ENCODE measurements at places on chromosomes 4 and X. TPM values are rescaled to one million over a fixed set of nuclear protein-coding genes. Genes with fewer than 3 reads are reported as not detected.
A peak's percentile ranks its signal among the peaks of the same experiment; 100 is the strongest.

DNA sequence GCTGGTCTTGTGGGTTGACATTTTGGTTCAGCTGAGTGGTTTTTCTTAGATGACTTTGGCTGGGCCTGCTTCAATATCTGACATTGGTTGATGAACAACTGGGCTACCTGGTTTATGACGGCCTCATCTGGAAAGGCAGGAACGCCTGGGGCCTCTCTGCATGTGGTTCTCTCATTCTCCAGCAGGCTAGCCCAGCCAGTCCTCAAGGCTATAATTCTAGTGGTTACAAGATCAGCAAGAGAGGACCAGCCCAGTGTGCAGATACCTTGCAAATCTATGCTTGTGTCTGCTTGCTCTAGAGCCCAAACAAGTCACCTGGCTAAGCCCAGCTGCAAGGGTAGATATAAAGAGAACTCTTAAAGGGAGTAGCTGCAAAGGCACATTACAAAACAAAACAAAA lies 214.2 kb upstream of the PUDP start:
- no peak for DNase-seq

DNA sequence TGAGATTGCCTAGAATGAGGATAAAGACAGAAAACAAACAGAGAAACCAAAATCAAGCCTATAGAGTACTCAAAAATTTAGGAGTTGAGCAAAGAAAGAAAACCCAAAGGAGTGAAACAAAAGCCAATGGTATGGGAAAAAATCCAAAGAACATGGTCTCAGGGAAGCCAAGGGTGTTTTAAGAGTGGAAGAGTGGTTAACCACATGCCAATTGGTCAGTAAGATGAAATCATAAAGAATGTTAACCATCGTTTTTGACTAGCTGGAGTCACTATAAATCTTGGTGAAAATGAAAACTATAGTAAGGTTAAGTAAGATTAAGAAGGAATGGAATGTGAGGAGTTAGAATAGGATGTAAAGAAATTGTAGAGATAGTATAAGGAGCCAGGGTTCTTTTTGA lies 64.7 kb upstream of the RPL34 start:
- no peak for DNase-seq

- DNase-seq = no peak
These were observed 15.3 kb downstream of the PDK3 start for GRCh38 chrX:24480400-24480865.

- no peak for DNase-seq
These were observed 33.7 kb downstream of the DHRSX start for GRCh38 chrX:2466876-2467656.

GRCh38 chr4:128394778-128395177 lies 107.2 kb upstream of the PGRMC2 start:
- DNase-seq = no peak

DNA sequence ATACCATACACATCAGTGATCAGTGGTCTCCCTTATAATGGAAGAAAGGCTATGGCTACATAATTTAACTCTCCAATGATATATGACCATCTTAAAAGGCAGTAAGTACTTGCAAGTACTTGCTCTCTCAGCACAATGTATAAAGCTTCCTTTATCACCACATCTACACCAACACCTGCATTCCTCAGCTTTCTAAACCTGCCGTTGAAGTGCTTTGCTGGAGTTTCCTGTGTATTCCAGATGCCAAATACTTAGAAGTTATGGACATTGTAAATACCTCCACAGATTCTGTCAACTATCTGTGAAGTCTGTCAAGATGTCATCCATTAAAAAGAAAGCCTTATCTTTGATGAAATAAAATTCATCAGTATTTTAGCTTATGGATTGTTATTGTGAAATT lies 335.0 kb upstream of the GALNTL6 start:
- DNase-seq = no peak

- no peak for DNase-seq
These were observed 900.9 kb downstream of the RAB28 start for GRCh38 chr4:12583275-12583674.

- DNase-seq = no peak
These were observed 37.2 kb upstream of the SPANXC start for GRCh38 chrX:141279476-141279875.

- DNase-seq = no peak
These were observed 273.2 kb downstream of the IL15 start for GRCh38 chr4:141909541-141909940.

DNA sequence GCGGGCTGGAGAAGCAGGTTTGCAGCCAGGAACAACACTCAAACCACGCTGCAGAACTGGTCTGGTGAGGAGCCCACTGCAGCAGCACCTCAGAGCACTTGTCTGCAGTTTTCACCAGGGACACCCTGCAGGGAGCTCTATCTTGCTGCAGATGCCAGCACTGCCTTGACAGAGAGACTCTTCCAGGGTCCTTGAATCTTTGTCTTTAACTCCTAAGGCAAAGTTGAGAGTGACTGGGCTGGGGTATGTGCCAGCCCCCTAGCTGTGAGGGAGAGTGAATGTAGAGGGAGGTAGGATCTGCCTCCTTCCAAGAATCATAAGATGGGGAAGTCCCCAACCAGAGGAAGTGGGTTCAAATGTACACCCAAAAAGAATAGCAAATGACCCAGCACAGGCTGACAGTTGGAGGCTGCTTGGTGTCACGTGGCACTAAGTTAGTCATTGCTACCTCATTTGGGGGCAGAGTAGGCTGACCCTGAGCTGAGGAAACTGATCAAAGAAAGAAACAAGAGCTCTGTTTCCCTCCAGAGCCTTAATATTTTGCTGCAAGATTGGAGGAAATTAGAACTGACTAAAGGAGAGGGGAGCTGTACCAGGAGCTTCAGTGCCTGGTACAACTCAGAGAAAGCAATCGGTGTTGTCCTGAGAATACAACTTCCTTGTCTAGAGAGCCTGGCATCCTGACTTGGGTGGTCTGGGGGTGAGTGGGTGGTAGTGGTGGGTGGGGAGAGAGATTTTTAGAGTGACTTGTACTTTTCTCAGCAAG lies 28.2 kb upstream of the HUWE1 start:
- no peak for DNase-seq

GRCh38 chrX:17078031-17078720 lies 131.7 kb downstream of the REPS2 start:
- DNase-seq = no peak

DNA sequence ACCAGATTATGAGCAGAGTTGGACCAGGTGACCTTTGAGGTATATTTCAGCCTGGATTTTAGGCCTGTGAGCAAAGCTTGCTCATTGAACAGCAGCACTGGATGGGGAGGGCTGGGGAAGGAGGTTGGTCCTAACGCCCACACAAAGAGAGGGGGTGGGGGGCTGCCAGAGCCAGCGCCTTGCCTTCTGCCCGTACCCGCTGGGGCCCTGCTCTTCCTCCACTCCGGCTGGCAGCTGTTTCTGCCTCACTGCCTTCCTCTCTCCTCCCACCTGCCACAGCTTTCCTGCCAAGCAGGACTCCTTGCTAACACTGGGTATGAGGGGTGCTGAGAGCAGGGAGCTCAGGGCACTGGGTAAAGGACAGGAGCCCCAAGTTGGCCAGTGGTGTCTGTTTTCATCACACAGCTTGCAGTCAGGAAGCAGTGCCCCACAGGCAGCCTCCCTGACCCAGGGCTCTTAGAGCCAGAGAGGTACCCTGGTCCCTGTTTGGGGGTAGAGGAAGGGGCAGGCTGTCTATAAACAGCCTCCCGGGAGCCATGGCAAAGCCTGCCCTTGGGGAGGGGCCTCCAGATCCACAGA lies 6.1 kb downstream of the NALF2 start:
- no peak for DNase-seq

DNA sequence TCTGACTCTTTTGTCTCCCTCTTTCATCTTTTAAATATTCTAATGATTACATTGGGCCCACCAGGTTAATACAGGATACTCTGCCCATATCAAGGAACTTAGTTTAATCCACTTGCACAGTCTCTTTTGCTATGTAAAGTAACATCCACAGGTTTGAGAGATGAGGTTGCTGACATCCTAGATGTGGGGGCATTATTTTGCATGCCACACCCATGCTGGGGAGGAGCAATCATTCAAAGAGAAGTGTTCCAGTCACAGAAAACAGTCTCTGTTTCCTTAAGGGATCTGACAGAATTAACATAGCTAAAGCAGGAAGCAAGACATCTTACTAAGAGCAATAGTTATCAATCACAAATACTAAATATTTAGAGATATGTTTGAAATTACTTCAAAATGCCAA lies 11.5 kb upstream of the TRAM1L1 start:
- no peak for DNase-seq

DNA sequence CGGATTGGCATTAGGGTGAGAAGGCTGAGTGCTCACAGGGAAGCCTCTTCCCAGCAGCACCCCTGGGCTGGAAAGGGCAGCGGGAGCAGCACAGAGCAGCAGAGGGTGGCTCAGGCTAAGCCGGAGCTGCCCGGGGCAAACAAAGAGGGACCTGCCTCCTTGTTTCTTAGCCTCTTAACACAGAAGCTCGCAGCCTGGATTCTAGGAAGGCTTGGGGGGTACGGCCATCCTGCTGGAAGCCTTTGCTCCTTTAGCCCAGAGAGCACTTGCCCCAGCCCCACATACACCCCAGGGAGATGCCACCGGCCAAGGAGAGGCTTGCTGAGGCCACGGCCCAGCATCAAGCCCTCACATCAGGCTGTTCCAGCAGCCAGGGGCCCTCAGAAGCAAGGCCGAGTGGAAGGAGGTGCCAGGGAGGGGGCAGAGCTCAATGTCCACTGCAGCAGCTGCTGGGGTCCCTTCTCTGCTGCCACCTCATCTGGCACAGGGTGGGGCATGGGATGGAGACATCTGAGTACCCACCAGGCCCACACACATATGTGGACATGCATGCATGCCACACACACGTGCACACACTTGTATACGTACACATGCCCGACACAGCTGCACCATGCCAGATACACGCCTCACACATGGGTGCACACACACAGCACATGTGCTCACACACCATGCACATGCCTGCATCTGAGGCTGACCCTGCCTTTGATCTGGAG lies 20.3 kb upstream of the SPON2 start:
- peak; percentile 34 for DNase-seq

DNA sequence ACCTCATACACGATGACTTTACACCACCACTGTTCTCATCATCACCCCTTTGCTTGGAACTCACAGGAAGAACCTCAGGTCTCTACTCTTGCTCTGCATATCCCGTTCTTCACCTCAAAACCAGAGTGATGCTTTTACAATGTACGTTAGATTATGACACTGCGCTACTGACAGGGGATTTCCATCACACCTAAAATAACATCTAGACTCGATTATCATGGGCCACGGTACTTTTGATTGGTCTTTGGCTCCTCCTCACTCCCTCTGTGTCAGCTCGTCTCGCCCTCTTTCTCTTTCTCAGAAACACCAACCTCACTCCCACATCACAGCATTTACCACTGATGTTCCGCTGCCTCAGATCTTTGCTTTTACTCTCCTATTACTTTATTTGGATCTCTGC lies 172.4 kb downstream of the TLL1 start:
- DNase-seq = no peak

GRCh38 chr4:96598465-96598864 lies 758.6 kb downstream of the PDHA2 start:
- DNase-seq = no peak

DNA sequence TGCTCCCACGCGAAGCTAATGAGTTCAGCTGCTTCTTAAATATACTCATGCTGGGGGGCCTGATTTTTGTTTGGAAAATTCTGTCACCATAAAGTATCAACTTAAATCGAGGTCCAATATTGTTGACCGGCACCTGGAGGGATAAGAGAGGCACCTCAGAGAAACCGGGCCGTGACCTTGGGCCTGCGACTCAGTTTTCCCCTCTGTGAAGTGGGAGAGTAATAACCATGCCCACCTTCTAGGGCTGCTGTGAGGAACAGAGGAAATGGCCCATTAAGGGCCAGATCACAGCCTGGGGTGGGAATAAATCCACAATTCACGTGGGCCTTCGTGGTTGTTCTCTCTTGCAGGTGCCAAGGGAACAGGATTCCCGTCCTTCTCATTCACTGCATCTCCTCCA lies 39.4 kb downstream of the ZBTB49 start:
- no peak for DNase-seq

DNA sequence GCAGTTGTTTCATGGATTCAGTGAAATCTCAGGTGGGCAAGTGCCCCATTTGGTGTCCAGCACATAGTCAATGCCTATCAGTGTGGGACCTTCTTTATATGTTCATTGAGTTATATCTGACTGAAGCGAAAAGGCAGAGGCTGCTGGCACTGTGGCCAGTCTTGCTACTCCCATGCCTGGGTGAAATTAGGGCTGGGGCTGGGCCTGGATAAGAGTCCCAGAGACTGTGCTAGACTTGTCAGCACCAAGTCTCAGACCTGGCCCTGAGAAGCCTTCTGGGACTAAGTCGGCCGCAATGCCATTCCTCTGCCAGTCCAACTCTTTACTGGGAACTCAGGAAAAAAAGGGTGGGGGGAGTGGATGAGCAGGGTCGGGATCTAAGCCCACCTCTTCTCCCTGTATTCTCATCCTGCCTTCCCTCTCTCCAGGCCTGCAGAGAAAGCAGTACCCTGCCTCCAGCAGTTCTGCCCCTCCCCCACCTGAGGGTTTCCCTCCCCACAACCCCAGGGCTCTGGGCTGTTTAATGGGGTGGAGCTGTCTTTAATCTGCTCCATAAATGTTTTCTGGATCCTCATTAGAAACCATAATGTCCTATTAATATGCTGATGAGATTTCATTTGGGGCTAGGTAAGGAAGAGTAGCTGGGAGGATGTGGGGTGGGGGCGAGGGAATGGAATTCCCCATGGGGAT lies 153.5 kb upstream of the PJA1 start:
- no peak for DNase-seq

DNA sequence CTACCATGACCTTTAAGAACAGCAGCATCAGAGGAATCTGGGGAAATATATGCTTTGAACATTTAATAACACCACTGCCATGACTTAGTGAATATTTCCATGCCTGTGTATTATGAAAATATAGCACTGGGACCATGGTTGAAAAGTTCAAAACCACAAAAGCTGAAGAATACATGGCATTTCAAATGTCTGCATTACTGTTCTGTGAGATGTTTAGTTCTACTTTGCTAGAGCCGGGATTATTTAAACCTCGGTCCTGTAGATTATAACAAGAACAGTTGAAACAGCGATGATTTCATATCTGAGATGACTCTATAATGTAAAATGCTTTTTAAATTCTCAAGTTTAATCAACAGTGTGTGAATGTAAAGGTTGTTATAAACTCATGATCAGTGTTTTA lies 126.7 kb upstream of the AGA start:
- DNase-seq = no peak

DNA sequence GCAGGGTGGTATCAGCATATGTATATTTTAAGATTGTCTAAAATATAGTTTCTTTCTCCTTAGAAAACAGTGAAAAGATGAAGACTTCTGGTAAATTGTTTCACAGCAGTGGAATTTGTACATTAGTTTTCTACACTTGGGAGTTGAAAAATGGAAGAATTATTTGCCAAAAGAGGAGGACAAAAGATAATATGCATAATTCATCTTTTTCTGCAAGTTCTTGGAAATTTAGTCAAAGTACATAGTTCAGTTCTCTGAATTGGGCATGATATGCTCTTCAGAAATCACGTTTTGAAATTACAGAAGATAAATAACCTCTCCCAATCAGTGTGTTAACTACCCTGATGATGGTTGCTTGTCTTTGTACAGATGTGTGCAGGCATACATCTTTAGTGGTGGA lies 47.0 kb downstream of the RBPJ start:
- no peak for DNase-seq

GRCh38 chr4:176840166-176840565 lies 47.4 kb upstream of the VEGFC start:
- DNase-seq = no peak

The SMPX gene
- total RNA-seq = 401 TPM

The SUV39H1 gene
- 3.8 TPM for total RNA-seq

The DTHD1 gene
- total RNA-seq = 0.09 TPM

The TBX22 gene
- total RNA-seq = not detected

The OPRPN gene
- total RNA-seq = not detected

The NOX1 gene
- total RNA-seq = not detected

The RENBP gene
- 14.8 TPM for total RNA-seq

The SLC9A7 gene
- total RNA-seq = 4.8 TPM

The ITGB1BP2 gene
- total RNA-seq = 115 TPM
